Transverse colon (tissue), 4 donors: ENCODE measurements at places on chromosomes 2 and 18.

DNA sequence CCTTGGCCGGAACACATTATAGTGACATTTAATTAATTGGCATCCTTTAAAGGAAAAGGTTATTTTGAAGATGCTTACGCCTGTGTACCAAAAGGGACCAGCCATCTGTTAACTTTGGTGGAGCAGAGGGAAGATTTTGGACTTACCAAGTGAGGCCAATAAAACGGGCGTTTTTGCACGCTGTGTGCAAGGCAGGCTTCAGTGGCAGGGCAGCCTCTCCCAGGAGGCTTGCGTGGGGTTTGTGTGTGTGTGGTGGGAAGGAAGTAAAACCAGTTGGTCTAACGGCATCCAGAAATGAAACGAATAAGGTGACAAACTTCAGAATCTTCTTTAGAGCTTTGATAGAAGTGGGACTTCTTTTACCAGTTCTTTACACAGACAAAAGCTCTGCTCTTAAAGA, 191.7 kb downstream of the PRKCE start:
- DNase-seq = no peak

DNA sequence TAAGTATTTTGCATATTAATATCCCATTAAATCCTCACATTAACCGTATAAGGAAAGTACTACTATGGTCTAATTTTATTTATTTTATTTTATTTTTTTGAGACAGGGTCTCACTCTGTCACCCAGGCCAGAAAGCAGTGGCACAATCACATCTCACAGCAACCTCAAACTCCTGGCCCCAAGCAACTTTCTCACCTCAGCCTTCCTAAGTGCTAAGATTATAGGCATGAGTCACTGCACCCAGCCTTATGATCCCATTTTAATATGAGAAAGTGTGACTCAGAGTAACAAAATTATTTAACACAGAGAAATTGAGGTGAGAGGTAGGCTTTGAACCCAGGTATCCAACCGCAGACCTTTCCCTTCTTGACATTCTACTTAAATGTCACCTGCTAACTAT, 330.0 kb upstream of the POU3F3 start:
- DNase-seq = no peak

GRCh38 chr2:100110614-100111000, 31.8 kb downstream of the AFF3 start:
- DNase-seq = no peak

- DNase-seq = no peak
These were observed 540 bp downstream of the SOX11 start for GRCh38 chr2:5692561-5693286.

GRCh38 chr18:74256190-74256589, 35.6 kb downstream of the CYB5A start:
- DNase-seq = no peak

- no peak for DNase-seq
These were observed 87.7 kb downstream of the PRKRA start for GRCh38 chr2:178363252-178363651.

GRCh38 chr18:41647914-41648313, 307.1 kb upstream of the PIK3C3 start:
- DNase-seq = no peak

- DNase-seq = no peak
These were observed 2.4 kb downstream of the ERBB4 start for GRCh38 chr2:212535996-212536816.

GRCh38 chr2:229230911-229231310, 40.2 kb downstream of the PID1 start:
- no peak for DNase-seq

DNA sequence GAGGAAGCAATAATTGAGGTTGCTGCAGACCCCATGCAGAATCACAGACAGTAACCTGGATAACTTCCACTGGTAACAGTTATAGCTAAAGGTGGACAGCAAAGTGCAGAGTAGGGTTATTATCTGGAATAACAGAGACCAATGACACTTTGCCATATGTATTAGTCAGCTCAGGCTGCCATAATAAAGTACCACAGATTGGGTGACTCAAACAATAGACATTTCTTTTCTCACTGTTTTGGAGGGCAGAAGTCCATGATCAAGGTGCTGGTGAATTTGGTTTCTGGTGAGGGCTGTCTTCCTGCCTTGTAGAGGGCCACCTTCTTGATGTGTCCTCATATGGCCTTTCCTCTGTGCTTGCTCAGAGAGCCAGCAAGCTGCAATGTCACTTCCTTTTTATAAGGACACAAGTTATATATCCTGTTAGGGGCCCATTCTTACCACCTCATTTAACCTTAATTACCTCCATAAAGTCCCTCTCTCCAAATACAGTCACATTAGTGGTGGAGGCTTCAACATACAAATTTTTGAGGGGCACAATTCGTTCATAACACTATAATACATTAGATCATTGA, 191.0 kb upstream of the LRP1B start:
- no peak for DNase-seq

GRCh38 chr2:61469424-61470121, 1.3 kb downstream of the USP34 start:
- no peak for DNase-seq

DNA sequence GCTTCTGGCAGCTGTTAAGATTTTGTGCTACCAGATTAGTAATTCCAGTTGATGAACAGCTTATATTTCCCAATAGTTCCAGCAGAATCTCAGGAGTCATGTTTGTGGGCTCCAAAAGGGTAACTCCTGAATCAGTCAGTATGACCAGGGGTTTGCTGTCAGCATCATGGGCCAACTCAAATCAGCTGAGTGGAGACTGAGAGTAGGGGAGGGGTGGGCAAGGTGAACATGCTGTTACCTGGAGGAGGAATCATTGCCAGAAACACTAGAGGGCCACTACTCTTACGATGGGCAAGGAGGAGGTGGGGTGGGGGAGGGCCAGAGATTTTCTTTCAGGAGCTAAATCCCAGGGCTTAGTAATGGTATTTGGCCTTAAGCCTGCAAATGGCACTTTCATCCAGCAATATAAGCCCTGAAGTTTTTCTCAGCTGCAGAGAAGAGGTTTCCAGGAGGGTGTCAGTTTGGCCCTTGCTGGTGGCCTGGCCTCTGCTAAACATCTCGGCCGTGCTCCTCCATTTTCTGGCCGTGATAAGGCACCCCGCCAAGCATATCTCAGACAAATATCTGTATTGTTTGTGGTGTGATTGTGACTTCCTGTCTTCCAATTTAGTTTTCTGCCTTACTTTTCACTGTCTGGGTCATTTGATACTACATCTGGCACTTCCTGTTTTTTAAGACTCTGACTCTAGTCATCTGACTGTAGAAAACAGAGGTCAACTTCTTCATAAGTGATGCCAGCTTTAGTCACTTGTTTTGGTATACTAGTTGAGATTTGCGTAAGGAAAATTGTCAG, 120.5 kb upstream of the CXCR4 start:
- no peak for DNase-seq

GRCh38 chr18:44246001-44246400, 434.7 kb upstream of the SETBP1 start:
- no peak for DNase-seq

DNA sequence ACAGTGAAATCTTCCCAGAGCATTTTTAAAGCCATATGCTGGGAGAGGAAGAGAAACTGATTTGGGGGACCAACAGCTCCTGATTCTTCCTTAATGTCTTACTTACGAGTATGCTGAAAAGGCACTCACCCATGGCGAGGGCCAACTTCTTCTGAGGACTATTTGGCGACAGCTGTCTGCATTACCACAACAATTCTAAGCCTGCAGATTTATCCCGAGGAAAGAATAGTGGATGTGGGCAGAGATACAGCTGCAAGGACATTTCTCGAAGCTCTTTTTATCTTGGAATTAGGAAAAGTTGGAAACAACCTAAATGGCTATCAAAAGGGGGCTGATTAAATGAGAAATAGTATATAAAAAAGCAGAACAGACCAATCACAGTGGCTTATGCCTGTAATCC, 40.3 kb upstream of the FHL2 start:
- DNase-seq = no peak

- DNase-seq = peak; percentile 43
These were observed 34.5 kb downstream of the EMILIN2 start for GRCh38 chr18:2881088-2881839.

DNA sequence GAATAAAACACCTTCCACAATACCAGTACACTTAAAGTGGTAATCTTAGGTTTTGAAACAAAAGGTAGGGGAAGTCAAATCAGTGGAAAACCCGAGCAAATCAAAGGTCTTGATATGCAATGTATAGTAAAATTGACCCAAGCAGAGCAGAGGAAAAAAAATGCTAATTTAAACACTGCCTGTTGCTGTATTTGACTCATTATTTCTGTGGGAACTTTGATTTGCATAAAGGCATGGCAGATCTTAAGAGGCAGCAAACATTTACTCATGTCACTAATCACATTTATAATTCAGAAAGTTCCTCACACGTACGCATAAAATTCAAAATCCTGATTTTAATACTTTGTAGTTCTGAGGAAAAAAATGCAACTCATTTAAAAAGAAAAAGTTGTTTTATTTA, 64.4 kb downstream of the IKZF2 start:
- DNase-seq = no peak

- no peak for DNase-seq
These were observed 93.5 kb downstream of the TMEM18 start for GRCh38 chr2:583666-584065.

DNA sequence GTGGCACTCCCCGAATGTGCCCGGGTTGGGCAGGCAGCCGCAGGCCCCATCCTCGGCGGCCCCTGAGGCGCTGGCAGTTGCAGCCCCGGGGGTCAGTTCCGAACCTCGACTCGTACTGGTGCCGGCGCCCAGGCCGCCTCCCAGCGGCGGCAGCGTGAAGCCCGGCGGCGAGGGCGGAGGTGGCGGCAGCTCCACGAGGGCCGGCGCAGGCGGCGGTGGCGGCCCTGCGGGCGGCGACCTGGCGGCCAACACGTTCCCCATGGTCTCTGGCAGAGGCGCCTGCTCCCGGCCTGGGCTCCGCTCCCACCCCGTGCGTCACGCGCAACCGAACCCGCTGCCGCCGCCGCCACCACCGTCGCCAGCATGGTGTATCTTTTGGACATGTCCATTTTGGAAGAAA, 196.3 kb downstream of the CCDC74A start:
- DNase-seq = no peak

DNA sequence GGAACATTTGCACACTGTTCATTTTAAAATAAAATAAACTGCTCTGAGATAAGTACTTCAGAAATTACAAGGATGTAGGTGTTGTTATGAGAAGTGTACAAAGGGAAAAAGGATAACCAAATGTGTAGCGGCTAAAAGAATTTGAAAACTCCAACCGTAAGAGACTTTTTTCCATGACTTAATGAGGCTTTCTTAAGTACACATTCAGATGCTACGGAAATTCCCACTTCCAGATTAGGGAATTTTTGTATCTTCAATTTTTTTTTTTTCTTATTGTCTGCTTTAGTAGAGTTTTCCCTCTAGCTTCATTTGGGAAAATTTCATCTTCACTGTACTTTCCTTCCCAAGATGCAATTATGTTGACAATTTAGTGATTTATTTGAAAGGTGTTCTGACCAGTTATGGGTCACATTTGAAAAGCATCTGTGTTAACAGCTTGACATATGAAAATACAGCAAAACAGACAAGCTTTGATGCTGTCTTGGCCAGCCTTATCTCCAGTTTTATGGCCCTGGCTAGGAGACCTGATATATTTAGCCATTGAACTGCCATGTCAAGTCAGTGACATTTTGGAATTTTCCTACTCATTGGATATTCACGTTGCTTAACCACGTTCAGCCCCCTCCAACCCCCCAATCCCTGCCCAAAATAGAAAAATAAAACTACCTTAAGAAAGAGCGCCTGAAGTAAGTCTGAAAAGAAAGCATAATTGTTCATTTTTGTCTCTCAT, 105.6 kb downstream of the FEZ2 start:
- DNase-seq = no peak

- peak; percentile 30 for DNase-seq
These were observed 63.4 kb downstream of the BMP10 start for GRCh38 chr2:68807821-68808266.

DNA sequence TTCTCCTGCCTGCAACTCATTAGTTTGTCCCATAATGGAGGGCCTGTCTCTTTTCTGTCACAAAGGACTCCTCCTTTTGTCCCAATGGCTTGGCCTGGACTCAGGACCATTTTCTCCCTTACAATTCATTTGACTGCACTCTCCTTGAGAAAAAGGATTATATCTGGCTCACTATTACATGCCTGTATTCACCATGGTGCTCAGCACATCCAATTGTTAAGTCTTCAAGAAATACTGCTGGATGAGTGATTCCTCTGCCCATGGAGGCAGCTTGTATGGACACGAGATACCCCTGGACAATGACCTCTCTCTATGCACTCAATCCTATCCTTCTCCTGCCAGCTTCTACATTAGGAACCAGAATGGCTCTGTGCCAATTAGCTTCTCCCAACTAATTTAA, 47.0 kb downstream of the CHST9 start:
- no peak for DNase-seq

DNA sequence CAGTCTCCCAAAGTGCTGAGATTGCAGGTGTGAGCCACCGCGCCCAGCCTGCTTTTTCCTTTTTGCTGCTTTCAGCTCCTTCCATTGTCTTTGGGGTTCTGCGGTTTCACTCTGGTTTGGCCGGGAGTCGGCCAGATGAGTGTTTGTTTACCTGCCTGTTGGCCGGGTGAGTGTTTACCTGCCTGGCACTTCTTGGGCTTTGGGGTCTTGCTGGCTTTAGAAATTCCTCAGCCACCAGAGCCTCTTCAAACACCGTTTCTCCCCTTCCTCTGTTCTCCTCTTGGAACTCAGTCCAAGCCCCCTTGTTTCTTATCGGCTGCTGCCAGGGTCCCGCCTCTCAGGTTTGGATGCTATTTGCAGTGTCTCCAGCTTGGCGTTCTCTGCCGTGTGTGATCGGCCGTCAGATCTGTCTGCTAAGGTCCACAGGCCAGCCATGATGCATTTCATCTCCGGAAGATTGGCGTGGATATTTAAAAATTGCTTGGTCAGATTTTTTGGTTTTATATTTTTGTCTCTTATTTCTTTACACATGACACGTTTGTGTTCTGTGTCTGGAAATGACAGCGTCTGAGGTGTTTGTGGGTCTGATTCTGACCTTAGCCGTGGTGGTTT, 14.2 kb upstream of the GAL3ST2 start:
- no peak for DNase-seq

- no peak for DNase-seq
These were observed 42.9 kb upstream of the SNED1 start for GRCh38 chr2:240955306-240956170.

DNA sequence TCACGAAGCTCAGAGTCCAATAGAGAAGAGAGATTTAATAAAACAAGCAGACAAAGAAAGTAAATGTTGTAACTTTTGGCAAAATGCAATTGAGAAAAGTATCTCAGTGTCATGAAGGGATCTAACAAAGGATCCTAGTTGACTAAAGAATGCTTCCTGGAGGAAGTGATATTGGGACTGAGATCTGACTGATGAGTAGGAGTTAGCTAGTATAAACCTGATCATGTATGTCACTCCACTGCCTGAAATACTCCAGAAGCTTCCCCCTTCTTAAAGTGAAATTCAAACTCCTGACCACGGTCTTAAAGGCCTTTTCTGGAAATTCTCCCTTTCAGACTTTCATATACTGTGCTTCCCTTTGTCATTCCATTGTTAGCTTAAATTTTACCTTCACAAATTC, 1102.4 kb upstream of the ZEB2 start:
- DNase-seq = no peak

- no peak for DNase-seq
These were observed 20.0 kb downstream of the EFHD1 start for GRCh38 chr2:232653441-232653840.
